ENCODE measurements at places on chromosomes 11 and 22.

DNA sequence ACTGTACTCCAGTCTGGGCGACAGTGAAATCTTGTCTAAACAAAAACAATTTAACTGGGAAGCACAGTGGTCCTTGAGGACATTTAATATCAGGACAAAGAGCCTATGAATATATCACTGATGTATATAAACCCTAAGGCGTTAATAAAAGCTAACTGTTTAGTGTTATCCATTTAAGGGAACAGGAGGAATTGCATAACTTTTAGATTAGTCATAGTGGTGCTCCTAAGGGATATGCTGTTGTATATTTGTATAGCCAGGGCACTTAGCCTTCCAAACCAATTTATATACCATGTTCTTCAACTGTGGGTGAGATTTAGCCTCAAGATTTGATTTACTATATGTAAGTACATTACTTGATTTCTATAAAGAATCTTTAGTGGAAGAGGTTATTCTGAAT lies 3.0 kb upstream of the CHEK1 start:
- no peak for DNase-seq

GRCh38 chr11:71418643-71419042 lies 29.6 kb downstream of the DHCR7 start:
- DNase-seq, result no peak

- no peak for DNase-seq
These were observed 66.7 kb downstream of the EFCAB6 start for GRCh38 chr22:43745411-43745770.

GRCh38 chr11:95414217-95414616 lies 183.2 kb upstream of the SESN3 start:
- DNase-seq, result no peak

- DNase-seq, result peak; percentile 24
These were observed 3.7 kb downstream of the TST start for GRCh38 chr22:37015587-37015878.

GRCh38 chr11:16606784-16607674 lies 131.4 kb upstream of the C11orf58 start:
- peak; percentile 47 for DNase-seq

DNA sequence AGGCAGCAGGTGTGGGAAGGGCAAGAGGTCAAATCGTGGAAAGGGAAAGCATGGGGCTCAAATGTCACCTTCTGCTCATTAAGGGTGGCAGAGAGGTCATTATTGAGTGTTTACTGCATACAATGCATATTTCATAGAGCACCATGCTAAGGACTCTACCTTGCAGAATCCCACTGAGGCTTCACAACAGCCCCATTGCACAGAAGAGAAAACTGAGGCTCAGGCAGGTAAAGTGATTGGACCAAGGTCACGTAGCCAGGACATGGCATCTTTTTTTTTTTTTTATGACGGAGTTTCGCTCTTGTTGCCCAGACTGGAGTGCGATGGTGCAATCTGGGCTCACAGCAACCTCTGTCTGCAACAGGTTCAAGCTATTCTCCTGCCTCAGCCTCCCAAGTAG lies 7.8 kb downstream of the FLRT1 start:
- DNase-seq, result no peak

DNA sequence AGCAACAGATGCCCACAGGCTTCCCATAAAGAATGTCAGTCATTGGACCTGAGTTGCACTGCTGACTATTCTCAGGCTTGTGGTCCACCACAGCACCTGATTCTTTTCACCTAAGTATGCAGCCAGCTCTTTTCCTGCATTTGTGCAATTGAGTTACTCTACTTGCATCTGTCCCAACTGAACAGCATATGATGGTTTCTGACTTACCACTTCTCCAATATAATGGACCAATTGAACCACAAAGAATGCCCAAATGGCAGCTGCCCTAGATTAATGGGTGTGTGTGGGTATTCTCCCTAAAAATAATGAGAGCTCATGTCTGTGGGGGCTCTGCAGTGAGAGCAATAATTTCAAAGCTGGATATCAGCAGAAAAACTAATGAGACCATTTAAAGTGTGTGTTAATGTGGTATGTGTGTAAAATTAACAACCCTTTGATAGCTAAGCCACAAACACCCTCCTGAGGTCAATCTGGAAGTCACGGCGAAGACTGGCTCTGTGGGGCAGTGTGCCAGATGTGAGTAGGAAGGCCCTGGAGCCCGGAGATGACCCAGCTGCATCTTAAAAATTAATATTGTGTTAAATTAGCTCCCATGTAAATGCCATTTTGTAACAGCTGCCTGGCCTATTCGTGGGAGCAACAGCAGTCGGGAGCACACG lies 43.8 kb downstream of the SC5D start:
- no peak for DNase-seq

DNA sequence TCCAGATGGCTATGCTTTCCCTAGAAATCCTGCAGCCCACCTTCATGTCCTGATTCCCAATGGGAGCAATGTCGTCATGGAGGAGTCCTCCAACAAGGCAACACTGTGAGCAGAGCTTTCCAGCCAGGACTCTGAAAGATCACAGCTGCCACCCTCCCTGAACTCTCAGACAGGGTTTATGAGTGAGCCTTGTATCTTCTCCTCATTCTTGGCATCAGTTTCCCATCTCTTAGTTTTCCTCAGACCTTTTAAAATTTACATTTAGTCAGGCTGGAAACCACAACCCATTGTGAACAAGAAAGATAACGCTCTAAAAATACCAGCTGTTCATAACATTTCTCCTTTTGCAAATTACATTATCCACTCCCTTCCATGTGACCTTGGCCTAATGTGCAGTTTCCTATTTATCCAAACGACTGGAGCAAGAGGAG lies 15.6 kb upstream of the LYVE1 start:
- DNase-seq, result no peak

GRCh38 chr22:40449676-40450035 lies 79.3 kb downstream of the SGSM3 start:
- DNase-seq, result no peak

DNA sequence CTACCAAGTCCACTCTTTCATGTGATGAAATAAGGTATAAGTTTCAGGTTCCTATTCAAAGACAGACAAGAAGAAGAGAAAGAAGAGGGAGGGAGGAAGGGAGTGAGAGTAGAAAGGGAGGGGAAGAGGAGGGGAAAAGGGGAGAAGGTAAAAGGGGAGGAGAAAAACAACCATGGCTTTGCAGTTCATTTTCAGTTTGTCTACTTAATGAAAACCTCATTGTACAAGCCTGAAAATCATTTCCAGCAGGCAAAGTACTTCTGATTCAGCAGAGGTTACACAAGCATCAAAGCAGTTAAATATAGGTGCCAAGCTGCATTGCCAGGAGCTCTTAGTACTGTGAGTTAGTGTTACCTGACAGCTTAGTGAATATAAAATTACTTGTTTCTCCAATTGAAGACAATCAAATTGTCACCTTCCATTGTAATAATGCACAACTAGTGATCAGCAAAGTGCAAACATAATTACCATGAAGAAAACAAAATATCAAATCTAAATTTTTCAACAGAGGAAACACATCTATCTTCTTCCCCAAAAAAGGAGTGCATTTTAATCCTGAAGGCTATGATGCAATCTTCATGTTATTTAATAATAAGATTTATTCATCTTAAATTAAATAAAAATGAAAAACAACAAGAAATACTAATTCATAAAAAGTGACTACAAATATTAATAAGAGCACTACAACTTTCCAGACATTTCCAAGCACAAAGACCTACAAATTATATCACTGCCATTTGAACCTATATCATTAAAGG lies 8.2 kb downstream of the SOX6 start:
- no peak for DNase-seq

DNA sequence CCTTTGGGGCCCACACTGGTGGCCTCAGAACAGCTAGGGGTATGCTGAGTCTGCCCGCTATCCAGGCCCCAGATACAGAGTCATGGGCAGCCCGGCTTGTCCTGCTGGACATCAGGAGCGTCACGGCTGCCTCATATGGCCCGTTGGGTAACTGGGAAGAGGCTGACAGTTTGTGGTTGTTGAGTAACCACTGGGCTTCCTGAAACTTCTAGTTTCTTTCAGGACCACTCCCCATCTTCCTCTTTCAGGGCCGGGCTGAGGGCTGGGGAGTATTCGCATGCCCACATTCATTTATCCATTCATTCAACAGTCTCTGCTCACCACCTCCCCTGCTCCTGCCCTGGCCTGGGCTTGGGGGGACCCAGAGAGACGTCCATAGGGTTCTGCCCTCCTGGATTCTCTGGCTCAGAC lies 13.4 kb upstream of the P2RY2 start:
- DNase-seq, result no peak
